ENCODE measurements at places on chromosomes 2 and 18.

- DNase-seq: no peak
Measured at GRCh38 chr2:71852141-71852711, 295.4 kb downstream of the CYP26B1 start.

DNA sequence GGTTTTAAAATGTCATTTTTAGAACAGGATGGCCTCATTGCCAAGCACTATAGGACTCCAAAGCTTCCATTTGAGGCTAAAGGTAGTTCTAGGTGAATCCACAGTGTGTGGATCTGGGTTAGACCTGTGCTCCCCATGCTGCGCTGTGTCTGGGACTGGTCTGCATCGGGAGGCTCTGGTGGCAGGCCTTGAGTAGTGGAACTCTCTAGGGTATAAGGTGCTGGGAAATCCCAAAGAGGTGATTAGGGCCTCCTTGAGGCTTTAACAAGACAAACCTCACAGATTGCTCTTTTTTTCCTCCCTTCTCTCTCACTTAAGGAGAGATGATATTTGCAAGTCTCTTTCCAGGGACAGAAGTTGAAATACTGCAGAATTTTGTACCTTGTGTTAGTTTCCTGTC lies 9.3 kb downstream of the SEC11C start:
- DNase-seq: no peak

- no peak for DNase-seq
Measured at GRCh38 chr2:101717071-101717845, 19.8 kb downstream of the MAP4K4 start.

DNA sequence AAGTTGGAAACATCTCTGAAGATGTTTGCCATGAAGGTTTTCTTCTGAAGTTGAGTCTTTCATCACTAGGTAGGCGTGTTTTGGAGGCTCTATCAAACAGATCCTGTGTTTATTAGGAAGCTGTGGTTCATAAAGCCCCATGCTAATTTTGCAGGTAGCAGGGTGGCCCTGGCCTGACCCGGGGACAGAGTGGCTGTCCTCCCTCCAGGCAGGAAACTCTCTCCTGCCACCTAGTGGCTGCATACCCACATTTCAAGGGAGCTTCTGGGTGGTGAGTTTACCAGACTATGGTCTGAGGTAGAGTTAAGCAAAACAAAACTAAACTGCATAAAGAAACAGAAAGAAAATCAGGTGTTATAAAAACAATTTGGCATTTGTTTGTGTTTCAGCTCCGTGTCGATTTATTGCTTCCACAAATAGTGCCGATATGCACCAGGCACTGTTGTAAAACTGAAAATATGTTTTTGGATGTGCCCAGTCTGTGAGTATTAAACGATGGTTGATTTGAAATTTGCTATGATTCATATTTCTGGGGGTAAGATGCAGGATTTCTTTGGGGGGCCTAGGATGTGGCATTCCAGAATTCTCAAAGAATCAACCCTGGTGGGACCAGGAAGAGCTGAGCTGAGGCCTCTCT lies 26.0 kb upstream of the IL37 start:
- no peak for DNase-seq

DNA sequence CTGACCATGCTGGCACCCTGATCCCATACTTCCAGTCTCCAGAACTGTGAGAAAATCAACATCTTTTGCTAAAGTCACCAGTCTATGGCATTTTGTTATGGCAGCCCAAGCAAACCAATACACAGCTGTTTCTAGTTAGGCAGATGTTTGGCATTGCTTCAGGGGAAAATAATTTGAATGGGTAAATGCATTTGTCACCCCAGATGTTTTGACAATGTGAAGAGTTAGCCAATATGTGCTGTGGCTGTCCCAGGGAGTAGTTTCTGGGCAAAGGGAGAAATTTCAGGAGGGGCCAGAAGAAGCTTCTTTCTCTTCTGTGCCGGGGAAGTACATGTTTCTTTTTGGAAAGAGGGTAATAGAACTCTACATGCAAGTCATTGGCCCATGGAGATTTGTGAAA lies 619.0 kb downstream of the SLC4A3 start:
- no peak for DNase-seq
